ENCODE measurements at places on chromosomes 2 and 18. TPM values are rescaled to one million over a fixed set of nuclear protein-coding genes. Genes with fewer than 3 reads are reported as not detected.

Gene TRABD2A
- total RNA-seq: 0.72 TPM

Gene LCLAT1
- total RNA-seq: 13.3 TPM

Gene CHST10
- 1.2 TPM for total RNA-seq

Gene POTEI
- total RNA-seq: not detected

Gene ASXL2
- 8.5 TPM for total RNA-seq

Gene DLX1
- total RNA-seq: not detected

Gene NCKAP5
- 0.43 TPM for total RNA-seq
